ENCODE measurements at places on chromosomes 3 and 15.

DNA sequence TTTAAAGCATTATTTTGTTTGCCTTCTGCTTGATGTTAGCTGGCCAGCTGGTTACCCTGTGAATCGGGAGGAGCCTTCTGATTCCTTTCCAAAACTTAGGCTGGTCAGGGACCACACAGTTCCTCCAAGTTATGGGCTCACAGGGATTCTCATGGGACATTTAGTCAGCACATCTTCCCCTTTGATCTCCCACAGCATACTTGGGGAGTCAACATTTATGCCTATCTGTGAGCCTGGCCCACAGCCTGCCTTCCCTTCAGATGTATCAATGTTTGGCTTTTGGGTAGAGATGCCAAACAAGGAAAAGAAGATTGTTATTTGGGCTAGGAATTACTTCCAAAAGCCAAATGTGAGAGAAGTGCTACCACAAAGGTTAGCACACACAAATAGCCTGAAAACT is 32.6 kb upstream of the DCP1A start:
- no peak for DNase-seq

GRCh38 chr15:98442901-98443300 is 205.4 kb upstream of the IGF1R start:
- DNase-seq: no peak

GRCh38 chr3:162538491-162538890 is 1041.9 kb downstream of the OTOL1 start:
- no peak for DNase-seq

GRCh38 chr15:73200339-73200738 is 148.1 kb downstream of the NEO1 start:
- no peak for DNase-seq

GRCh38 chr3:10706156-10706739 is 109.8 kb upstream of the SLC6A11 start:
- no peak for DNase-seq

DNA sequence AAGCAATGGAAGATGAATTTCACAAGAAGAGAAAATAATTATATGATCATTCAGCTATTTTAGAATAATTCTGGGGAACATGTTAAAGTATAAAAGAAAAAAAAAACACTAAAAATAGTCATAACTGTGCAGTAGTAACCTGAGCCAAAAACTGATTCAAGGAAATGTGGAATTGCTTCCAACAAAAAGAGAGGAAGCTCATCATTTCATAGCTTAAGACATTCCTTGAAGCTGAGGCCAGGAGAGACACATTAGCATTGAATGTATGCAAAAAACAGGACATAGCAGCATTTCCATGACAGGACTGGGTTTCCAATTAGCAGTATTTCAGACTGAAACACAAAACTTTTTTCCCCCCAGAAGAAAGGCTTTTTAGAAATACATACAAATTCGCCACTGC is 27.7 kb upstream of the LRRN1 start:
- no peak for DNase-seq
